ENCODE measurements at places on chromosomes 1 and 21. TPM values are rescaled to one million over a fixed set of nuclear protein-coding genes. Genes with fewer than 3 reads are reported as not detected.

GRCh38 chr1:242196101-242196500 is 197.2 kb upstream of the MAP1LC3C start:
- DNase-seq, result no peak
- no peak overlapping the region for H3K27ac ChIP-seq
- H3K27me3 ChIP-seq, result no peaks in the 10 kb centered on the region
- no peaks in the 10 kb centered on the region for H3K36me3 ChIP-seq
- H3K4me3 ChIP-seq, result no peak overlapping the region

GRCh38 chr1:29448456-29449235 is 212.3 kb downstream of the PTPRU start:
- no peak overlapping the region for H3K4me3 ChIP-seq
- DNase-seq, result no peak
- no peak overlapping the region for H3K27ac ChIP-seq
- H3K36me3 ChIP-seq, result no peaks in the 10 kb centered on the region
- H3K4me1 ChIP-seq, result no peaks in the 10 kb centered on the region
- H3K27me3 ChIP-seq, result no peaks in the 10 kb centered on the region

GRCh38 chr21:42655796-42656770 is 2.7 kb downstream of the PDE9A start:
- H3K4me1 ChIP-seq, result peaks cover 12% of the 10 kb centered on the region
- no peak overlapping the region for H3K27ac ChIP-seq
- H3K27me3 ChIP-seq, result peaks cover 19% of the 10 kb centered on the region

GRCh38 chr1:17922833-17923232 is 167.7 kb downstream of the ACTL8 start:
- no peak overlapping the region for H3K27ac ChIP-seq
- H3K27me3 ChIP-seq, result no peaks in the 10 kb centered on the region
- H3K4me1 ChIP-seq, result no peaks in the 10 kb centered on the region
- DNase-seq, result no peak

DNA sequence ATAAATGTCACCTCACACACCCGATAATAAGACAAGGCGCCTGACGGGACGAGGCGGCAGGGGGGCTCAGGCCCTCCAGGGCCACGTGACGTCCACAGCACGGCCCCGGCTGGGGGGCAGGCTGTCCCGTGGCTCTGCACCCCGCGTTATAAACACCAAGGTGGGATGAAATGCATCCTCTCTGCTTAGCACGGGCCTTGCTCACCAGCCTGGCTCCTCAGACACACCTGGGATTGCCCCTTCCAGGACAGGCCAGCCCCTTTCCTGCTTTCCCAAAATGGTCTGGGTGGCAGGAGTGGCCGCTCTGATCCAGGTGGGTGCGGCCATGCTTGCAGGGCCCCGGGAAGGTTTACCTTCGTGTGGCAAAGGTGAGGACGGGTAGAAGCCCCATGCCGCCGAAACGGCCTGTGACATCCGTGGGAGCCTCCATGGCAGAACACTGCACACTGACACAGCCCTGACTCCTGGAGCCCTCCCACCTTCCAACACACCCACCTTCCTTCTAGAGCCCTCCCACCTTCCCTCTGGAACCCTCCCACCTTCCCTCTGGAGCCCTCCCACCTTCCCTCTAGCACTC is 35.9 kb downstream of the SLC19A1 start:
- DNase-seq, result no peak
- no peaks in the 10 kb centered on the region for H3K36me3 ChIP-seq
- no peaks in the 10 kb centered on the region for H3K4me1 ChIP-seq
- H3K27ac ChIP-seq, result no peak overlapping the region

- no peak overlapping the region for H3K27ac ChIP-seq
- DNase-seq, result no peak
- no peaks in the 10 kb centered on the region for H3K36me3 ChIP-seq
- peaks cover 28% of the 10 kb centered on the region for H3K4me1 ChIP-seq
- H3K4me3 ChIP-seq, result no peak overlapping the region
Measured at GRCh38 chr1:15351310-15351709, 58.4 kb upstream of the EFHD2 start.

KLHDC9 gene
- 0.42 TPM for total RNA-seq

Data from CD8-positive, alpha-beta memory T cell (primary cell).